Left colon (tissue), 2 donors: ENCODE measurements at places on chromosomes 3 and 15. TPM values are rescaled to one million over a fixed set of nuclear protein-coding genes. Genes with fewer than 3 reads are reported as not detected.

The NR1I2 gene
- 71.2 TPM for total RNA-seq

The HHATL gene
- total RNA-seq = not detected

The MYRIP gene
- total RNA-seq = 9.1 TPM

The PYGO1 gene
- 2.5 TPM for total RNA-seq

The CCR9 gene
- total RNA-seq = 0.12 TPM

The GNL3 gene
- total RNA-seq = 40.8 TPM

GRCh38 chr3:23985747-23986544 is 40.9 kb downstream of the NR1D2 start:
- DNase-seq = no peak
